Breast epithelium (tissue), 4 donors: ENCODE measurements at places on chromosomes 2 and 18. TPM values are rescaled to one million over a fixed set of nuclear protein-coding genes. Genes with fewer than 3 reads are reported as not detected.

DNA sequence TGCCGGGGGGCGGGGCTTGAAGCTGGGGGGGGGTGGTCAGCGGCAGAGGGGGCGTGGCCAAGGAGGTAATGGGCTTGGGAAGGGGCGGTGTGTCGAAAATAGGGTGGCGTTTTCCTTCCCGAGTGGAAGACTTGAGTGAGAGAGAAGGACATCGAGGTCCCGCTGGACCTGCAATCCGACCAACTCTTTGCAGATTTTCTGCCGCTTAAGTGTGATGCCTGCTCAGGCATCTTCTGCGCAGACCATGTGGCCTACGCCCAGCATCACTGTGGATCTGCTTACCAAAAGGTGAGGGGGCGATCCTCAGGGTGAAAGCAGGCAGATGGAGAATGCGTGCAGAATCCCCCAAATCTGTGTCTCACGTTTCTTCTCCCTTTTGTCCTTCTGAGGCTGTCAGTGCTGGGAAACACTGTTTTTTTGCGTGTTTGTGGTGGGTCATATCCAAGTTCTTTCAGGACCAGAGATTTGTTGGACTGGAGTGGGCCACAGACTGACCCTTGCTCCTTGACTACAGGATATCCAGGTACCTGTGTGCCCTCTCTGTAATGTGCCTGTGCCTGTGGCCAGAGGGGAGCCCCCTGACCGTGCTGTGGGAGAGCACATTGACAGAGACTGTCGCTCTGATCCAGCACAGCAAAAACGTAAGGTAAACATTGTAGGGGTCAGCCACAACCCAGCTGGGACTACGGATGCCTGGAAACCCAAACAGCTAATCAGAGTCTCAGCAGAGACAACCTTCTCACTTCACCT is 727 bp downstream of the ZFAND2B start:
- H3K4me1 ChIP-seq: peaks cover 13% of the 10 kb centered on the region
- H3K36me3 ChIP-seq: no peaks in the 10 kb centered on the region
- no peak for DNase-seq
- H3K27me3 ChIP-seq: no peaks in the 10 kb centered on the region

Gene RGPD4
- total RNA-seq: not detected

GRCh38 chr2:240107477-240107796 is 28.7 kb downstream of the COPS9 start:
- no peak overlapping the region for H3K4me3 ChIP-seq
- no peak for DNase-seq
- H3K27me3 ChIP-seq: peaks cover 12% of the 10 kb centered on the region
- no peaks in the 10 kb centered on the region for H3K36me3 ChIP-seq
- H3K27ac ChIP-seq: no peak overlapping the region

DNA sequence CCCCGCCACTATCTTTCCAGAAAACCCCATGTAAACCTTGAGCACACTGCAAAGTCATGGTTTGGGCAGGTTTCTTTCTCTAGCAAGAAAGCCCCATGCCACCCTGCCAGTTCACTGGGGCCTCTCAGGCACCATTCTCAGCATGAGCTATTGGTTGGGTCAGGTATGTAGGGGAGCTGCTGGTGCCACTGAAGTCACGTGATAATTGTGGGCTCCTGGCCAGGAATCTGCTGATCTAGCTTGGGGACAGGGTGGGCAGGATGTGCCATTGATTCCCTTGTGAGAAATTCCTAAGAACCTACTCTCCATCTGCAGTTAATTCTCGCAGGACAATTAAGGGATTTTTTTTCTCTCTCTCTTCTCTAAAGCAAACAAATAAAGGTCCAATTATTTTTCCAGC is 26.5 kb upstream of the HNMT start:
- no peak for DNase-seq
- no peaks in the 10 kb centered on the region for H3K4me1 ChIP-seq
